ENCODE measurements at places on chromosomes 6 and 20.

- DNase-seq = no peak
Measured at GRCh38 chr20:38590676-38591473, 9.9 kb downstream of the ADIG start.

GRCh38 chr6:146200176-146200575 is 171.3 kb downstream of the GRM1 start:
- no peak for DNase-seq

- DNase-seq = no peak
Measured at GRCh38 chr20:44481719-44482416, 6.2 kb downstream of the TTPAL start.

- DNase-seq = no peak
Measured at GRCh38 chr6:153949616-153950015, 89.4 kb upstream of the OPRM1 start.

- DNase-seq = no peak
Measured at GRCh38 chr6:99013661-99014060, 65.9 kb upstream of the FBXL4 start.

DNA sequence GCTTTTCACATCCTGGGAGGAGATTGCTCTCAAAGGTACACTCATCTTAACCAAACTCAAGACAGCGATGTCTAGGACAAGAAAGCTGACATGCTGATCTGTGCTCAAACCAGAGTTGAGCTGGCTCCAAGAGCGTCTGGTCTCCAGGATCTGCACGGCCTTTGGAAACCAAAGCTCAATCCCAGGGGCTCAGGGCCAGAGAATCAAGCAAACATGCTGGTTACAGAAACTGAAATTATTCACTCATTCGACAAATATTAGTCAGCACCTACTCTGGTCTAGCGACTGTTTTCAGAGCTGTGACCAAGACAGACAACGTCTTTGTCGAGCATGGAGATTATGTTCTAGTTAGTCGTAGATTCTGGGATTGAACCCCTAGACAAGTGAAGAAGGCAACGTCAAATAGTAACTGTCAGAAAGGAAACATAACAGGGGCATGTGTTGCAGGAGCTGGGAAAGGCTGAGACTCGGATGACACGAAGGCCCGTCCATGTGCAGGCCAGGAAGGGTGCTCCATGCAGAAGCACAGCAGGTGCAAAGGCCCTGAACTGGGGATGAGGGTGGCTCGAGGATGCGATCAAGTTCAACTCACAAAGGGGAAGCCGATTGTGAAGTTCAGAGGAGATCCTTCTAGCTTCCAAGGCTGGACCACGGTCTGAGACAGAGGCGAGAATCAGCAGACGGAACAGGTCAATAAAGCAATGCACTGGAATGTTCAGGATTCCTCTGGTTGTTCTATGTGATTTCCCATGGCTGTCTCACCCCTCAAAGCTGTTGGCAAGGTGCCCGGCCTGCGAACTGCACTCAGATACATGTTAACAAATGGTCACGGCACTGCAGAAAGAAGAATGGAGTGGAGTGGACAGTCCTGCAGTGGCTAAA is 12.5 kb upstream of the PCK1 start:
- no peak for DNase-seq

GRCh38 chr6:107064579-107065065 is 36.6 kb downstream of the MTRES1 start:
- DNase-seq = no peak

- no peak for DNase-seq
Measured at GRCh38 chr6:26330859-26331217, 34.2 kb upstream of the BTN3A2 start.

DNA sequence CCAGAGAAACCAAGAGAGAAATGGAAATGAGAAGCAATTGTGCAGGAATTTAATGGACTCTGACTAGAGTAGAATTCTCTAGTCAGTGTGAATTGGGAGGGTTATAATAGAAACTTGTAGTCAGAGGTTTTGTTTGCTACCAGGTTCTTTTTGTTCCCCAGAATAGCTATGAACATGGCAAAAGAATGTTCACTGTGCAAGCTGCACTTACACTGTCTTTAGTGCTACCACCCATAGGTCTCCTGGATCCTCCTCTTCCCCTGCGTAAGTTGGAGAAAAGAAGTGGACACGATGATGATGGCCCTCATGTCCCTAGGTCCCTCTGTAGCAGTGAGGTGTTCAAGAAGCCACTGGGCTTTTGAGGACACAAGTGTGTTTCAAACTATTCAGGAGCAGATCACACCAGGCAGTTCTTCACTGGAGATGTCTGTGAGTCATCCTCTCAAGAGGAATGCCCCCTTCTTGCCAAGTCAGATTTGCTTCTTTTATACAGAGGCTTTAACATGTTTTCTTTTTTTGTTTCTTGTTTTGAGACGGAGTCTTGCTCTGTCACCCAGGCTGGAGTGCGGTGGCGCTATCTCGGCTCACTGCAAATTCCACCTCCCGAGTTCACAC is 47.6 kb upstream of the SMIM8 start:
- peak; percentile 0 for DNase-seq

GRCh38 chr6:4611429-4612129 is 164.6 kb upstream of the CDYL start:
- no peak for DNase-seq

Data from amniotic stem cell (primary cell).